ENCODE measurements at places on chromosomes 5 and 9.

DNA sequence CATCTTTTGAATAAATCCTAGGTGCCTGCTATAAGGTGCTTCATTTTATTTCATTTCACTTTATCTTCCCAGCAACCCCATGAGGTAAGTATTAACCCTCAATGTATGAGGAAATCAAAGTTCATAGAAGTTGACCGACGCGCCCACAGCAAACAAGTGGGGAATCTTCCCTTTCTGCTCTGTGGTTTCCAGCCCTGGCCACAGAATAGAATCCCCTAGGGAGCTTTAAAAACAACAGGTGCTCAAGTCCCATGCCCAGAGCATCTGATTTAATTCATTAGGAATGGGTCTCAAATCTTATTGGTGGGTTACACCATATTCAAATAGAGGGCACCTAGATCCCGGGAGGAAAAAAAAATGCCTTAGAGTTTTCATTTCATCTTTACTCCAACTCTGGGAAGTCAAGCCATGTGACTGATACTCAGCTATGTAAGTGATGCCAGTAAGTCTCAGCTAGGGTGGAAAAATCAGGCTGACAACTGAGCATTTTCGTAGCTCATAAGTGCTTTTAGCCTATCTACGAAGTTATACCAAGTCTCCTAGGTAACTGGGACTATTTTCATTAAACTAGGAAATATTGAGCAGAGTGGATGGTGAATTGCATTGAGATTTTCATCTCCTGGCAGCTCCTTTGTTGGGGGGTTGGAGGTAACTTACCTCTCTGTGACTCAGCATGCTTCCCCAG is 353.4 kb upstream of the SLC30A5 start:
- no peaks in the 10 kb centered on the region for H3K27me3 ChIP-seq
- no peak overlapping the region for H3K4me3 ChIP-seq
- no peak overlapping the region for H3K27ac ChIP-seq
- no peaks in the 10 kb centered on the region for H3K4me1 ChIP-seq

DNA sequence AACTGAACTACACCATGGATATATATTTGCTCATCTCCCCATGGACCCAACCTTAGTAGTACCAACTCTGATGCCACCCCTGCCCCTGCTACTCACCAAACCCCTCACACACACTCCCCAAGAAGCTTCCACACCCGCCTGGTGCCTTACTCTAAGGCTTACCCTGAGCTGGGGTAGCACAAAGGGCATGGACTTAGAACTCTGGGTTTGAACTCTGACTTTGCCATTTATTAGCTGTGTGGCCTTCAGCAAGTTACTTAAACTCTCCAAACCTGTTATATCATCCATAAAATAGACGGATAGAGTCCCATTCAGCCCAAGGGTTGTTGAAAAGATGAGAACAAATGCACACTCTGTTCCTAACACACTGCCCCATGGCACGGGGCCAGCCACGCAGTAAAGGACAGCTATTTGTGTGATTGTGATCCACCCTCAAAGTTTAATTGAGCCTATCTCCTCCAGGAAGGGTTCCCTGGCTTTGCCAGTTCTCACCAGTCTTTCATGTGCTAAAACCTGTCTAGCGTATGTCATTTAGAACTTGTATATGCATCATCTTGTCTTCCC is 111.0 kb downstream of the KLHL3 start:
- no peaks in the 10 kb centered on the region for H3K27me3 ChIP-seq
- DNase-seq: no peak
- no peak overlapping the region for H3K27ac ChIP-seq
- no peak overlapping the region for H3K4me3 ChIP-seq

GRCh38 chr5:172096207-172096940 is 89.9 kb upstream of the FBXW11 start:
- DNase-seq: peak; percentile 49
- no peak overlapping the region for H3K4me3 ChIP-seq
- peaks cover 49% of the 10 kb centered on the region for H3K36me3 ChIP-seq
- H3K27me3 ChIP-seq: no peaks in the 10 kb centered on the region
- H3K27ac ChIP-seq: no peak overlapping the region

DNA sequence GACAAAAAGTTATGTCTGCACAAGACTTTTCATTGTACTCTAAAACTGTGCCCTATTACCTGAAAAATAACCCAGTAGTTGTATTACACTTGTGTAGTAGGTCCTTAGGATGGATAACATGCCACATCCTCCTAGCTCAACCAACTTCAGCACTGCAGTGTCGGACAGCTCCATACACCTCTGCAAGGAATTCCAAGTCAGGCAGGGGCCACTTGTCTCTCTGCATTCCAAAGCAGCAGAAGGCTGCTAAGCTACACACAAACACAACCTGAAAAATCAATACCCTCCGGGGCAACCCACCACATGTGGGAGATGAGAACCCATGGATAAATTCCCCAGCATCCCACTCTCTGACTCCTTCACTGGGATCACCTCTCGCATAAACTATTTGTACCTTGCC is 50.2 kb downstream of the MED10 start:
- H3K36me3 ChIP-seq: no peaks in the 10 kb centered on the region
- H3K27ac ChIP-seq: no peak overlapping the region
- no peak overlapping the region for H3K4me3 ChIP-seq
- H3K27me3 ChIP-seq: no peaks in the 10 kb centered on the region
- DNase-seq: no peak

- H3K36me3 ChIP-seq: no peaks in the 10 kb centered on the region
- no peak overlapping the region for H3K27ac ChIP-seq
- no peak for DNase-seq
- no peaks in the 10 kb centered on the region for H3K27me3 ChIP-seq
- H3K4me3 ChIP-seq: no peak overlapping the region
Measured at GRCh38 chr5:158292981-158293380, 434.0 kb upstream of the CLINT1 start.

- no peaks in the 10 kb centered on the region for H3K27me3 ChIP-seq
- no peak for DNase-seq
- no peak overlapping the region for H3K4me3 ChIP-seq
- no peaks in the 10 kb centered on the region for H3K36me3 ChIP-seq
- no peaks in the 10 kb centered on the region for H3K4me1 ChIP-seq
- H3K27ac ChIP-seq: no peak overlapping the region
Measured at GRCh38 chr9:75408391-75408790, 320.1 kb downstream of the OSTF1 start.

- DNase-seq: no peak
- H3K36me3 ChIP-seq: no peaks in the 10 kb centered on the region
- no peak overlapping the region for H3K27ac ChIP-seq
- H3K4me3 ChIP-seq: no peak overlapping the region
- no peaks in the 10 kb centered on the region for H3K27me3 ChIP-seq
Measured at GRCh38 chr5:110195288-110195687, 505.6 kb downstream of the MAN2A1 start.

DNA sequence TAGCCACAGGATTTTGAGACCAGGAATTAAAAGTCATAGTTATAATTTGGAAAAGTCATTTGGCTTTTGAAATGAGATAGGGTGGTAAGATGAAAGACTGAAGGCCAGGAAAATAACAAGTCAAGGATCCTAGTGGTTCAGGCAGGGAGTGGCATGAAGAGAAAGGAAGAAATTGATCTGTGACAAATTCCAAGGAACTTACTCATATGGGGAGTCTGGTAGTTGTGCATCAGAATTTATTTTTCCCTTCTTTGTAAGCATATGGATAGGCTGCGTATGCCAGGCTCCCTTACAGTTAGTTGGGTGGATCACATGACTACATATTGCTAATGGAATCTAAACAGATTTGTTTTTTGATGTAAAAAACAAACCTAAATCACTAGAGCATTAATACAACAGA is 21.0 kb downstream of the ISL1 start:
- H3K36me3 ChIP-seq: no peaks in the 10 kb centered on the region
- no peaks in the 10 kb centered on the region for H3K4me1 ChIP-seq
- no peak overlapping the region for H3K27ac ChIP-seq

DNA sequence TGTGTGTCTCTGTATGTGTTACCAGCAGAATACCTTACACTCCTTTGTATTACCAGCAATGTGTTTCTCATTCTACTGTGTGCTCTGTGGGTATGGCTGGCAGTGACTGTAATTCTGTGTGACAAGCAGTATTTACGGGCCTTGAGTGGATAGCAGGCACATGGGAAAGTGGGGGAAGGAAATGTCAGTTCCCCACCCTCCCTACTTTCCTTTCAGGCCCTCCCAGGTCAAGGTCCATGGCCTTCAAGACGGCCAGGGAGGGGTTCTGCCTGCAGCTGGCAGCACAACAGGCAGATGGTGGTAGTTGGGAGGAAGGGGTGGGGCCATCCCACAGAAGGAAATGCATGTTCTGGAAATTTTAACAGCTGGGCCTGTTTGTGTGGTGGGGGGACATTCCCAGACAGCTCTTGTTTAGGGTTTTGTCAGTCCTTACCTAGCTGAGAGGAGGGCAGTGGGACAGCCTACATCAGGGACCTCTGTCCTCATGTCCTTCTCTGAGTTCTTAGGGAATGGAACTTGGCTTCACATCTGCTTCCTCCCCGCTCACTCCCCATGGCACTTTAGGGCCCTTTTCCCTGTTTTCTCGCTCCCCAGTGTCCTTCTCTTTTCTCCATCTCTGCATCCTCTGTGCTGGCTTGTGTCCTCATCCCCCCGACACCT is 14.6 kb upstream of the TNIP1 start:
- peaks cover 78% of the 10 kb centered on the region for H3K4me1 ChIP-seq
- no peaks in the 10 kb centered on the region for H3K36me3 ChIP-seq
- H3K4me3 ChIP-seq: no peak overlapping the region
- DNase-seq: no peak

- peaks cover 10% of the 10 kb centered on the region for H3K4me1 ChIP-seq
- no peak overlapping the region for H3K27ac ChIP-seq
- peaks cover 80% of the 10 kb centered on the region for H3K27me3 ChIP-seq
- H3K4me3 ChIP-seq: no peak overlapping the region
- no peaks in the 10 kb centered on the region for H3K36me3 ChIP-seq
Measured at GRCh38 chr9:97847474-97848214, 5.4 kb upstream of the FOXE1 start.
